ENCODE measurements at places on chromosomes 5 and 9. TPM values are rescaled to one million over a fixed set of nuclear protein-coding genes. Genes with fewer than 3 reads are reported as not detected.

OR1B1 gene
- total RNA-seq: not detected

CDC20B gene
- 0.28 TPM for total RNA-seq

NUTM2F gene
- not detected for total RNA-seq

GRXCR2 gene
- total RNA-seq: not detected

MORN5 gene
- not detected for total RNA-seq

ZDHHC11B gene
- 5.5 TPM for total RNA-seq

FOXD4L3 gene
- total RNA-seq: not detected

GRCh38 chr5:76457674-76458485 lies 54.8 kb downstream of the IQGAP2 start:
- no peak for DNase-seq

- peak; percentile 61 for DNase-seq
Measured at GRCh38 chr5:74579215-74579614, 61.3 kb downstream of the ENC1 start.

- DNase-seq: no peak
Measured at GRCh38 chr5:153516504-153517240, 26.2 kb downstream of the GRIA1 start.

DNA sequence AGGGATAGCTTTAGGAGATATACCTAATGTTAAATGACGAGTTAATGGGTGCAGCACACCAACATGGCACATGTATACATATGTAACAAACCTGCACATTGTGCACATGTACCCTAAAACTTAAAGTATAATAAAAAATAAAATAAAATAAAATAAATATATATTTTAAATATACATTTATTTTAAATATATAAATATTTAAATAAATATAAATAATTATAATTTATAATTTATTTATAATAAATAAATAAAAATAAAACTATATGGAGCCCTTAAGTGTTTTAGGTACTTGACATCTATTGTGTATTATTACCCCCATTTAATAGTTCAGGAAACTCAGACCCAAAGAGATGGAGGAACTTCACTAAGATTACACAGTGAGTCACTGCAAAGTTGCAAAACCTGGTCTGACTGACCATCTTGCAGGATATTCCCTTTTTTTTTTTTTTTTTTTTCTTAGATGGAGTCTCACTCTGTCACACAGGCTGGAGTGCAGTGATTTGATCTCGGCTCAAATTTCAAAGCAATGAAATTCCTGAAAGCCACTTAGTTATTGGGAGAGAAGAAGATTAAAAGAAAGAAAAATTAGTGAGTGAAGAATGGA lies 5.8 kb upstream of the C5orf52 start:
- no peak for DNase-seq

DNA sequence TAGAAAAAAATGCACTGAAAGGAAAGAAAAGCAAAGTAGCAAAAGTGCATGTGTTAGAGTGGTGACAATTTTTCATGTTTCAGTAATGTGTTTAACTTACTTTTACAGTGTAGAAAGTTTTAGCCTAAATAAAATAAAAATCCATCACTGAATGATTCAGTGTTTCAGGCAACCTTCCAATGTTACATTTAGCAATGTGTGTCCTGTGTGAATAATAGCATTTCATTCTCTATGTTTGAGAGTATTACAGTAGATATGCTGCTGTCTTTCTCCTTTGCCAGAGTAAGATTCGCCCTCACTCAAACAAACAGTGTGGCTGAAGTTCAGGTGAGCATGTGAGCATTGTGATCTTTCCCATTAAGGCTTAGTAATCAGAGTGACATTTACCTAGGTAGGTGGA lies 171.1 kb downstream of the TARS1 start:
- DNase-seq: no peak

DNA sequence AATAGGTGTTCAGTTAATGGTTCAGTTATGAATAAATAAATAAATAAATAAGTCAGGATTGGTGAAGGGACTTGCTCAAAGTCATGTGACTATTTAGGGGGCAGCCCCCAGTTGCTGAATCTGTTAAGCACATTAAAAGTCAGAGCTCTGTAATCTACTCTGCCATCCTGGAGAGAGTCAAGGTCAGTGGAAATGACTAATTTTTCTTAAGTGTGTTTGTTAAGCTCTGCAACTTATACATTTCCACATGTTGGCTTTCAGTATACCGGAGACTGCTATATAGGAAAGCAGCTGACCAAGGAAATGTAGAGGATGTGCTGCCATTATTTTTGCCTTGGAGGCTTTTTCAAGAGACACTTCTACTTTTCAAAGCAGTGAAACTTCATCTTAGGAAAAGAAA lies 57.9 kb downstream of the KIAA1958 start:
- DNase-seq: no peak

DNA sequence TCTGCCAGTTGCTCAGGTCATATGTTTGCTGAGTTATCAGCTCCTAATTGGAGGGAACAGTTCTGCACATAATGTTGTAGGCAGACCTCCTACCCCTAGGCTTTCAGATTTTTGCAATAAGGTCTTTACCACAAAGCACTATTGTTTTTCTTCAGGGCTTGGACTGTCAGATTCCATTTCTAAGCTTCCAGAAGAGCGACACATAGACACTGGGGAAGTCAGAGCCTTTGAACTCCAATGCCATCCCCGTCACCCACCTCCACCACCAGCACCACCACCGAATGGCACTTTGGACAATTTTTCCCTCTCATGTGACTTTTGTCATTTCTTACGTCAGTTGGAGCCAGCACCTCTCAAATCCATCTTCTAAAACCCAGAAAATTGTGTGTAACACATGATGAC lies 28.3 kb upstream of the SPRY4 start:
- DNase-seq: no peak

DNA sequence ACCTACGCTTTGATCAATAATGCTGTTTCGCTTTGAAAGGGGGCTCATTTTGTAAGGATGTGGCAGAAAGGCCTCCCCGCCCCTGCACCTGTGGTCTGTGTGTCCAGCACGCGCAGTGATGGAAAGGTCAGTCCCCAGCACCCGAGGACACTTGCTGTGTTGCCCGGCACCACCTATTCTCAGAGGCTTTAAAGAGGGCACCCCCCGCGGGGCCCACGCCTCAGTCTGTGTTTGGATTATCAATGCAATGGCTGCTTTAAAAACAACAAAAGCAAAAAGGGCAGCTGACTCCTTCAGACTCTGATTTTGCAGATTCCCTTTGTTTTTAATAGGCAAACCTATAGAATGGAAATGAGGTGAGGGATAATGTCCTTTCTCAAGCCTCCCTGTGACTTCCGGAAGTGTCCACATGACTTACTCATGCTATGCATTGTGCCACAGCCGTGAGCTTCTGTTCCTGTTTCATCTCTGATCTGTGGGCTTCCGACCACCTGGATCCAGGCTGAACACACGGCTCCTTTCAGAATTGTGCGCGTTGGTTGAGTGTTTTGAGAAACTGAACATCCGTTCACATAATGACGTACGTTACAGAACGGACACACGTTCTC lies 416.2 kb downstream of the IRX2 start:
- no peak for DNase-seq

DNA sequence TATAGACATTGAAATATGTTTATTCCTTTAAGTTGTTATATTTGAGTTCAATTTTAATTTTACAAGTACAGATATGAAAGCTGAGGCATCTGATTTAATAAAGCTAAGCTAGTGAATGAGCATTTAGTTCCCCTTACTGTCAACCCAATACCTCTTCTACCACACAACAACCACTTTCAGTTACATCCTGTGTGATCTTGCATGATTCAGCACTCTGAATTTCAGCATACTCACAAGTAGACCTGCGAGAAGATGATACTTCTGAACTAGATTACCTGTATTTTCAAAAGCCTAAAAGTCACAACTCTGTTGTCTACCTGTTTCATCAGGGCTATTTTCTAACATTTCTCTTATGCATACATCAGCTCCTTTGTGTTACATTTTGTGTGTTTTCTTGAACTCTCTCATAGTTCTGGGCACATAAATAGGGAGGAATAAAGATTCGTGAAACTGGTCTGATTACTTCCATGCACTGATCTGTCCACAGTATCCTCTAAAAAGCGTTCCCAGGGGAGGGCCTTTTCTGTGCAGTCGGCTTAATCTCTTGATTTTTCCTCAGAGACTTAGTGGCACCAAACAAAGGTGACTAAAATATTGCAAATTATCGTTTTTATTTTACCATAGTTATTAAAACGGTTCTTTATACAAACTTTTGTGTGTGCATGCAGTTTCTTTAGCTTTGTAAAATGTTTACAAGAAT lies 2025.5 kb upstream of the NUDT12 start:
- DNase-seq: no peak

GRCh38 chr9:91841591-91841990 lies 108.4 kb downstream of the ROR2 start:
- no peak for DNase-seq

DNA sequence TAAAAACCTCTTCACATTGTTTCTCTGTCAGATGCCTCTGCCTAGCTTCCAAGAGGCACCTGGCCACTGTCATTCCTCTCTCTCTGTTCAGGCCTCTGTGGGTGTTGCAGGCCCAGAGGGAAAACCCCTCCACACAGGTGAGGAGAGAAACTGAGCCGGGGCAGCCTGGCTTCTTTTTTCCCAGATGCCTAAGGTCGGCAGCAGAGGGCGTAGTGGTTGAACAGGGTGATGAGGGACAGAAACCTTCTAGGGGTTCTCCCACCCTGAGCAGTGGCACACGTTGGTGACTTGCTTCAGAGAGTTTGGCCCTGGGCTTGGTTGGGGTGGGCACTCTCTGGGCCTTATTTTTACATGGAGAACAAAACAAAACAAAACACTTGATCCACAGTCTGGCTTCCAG lies 12.2 kb downstream of the IL9 start:
- no peak for DNase-seq

DNA sequence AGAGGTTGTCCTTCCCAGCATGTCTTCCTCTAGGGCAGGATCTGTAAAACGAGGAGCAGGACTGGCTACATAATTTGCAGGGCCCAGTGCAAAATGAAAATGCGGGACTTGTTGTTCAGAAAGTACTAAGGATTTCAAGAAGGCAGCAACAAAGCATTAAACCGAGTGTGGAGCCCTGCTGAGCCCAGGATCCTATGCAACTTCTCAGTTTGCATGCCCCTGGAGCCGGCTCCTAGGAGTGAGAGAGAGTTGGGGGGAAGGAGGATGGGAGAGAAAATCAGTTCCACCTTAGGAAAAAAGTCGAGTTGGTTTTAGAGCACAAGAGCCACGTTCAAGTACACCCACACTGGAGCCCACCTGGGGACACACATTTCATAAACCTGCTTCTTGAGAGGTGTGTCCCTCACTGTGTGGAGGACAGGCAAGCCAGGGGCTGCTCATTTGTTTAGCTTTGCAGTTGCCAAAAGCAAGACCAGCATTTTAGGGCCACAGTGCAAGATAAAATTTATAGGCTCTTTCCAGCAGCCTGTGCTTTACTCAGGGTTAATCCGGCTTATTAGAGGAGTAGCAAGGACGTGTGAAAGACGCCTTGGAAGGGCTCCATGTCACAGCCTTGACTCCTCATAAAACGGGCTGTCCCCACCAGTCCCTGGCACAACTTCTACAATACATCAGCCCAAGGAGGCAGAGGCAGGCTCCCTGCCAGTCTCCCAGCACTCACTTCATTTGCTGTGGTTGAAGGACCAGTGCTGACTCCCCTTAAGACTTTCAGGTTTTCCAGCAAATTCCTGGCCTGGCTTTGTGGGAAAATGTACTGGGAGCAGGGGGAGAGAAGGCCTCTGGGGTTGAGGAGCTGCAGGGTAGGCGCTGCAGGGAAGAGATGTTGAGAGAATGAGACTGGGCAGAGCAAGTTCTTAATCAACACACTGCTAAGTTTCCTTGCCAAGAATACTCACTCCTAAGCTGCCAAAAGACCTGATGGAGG lies 159.7 kb upstream of the SEMA6A start:
- no peak for DNase-seq

- DNase-seq: no peak
Measured at GRCh38 chr5:147101659-147102369, 133.0 kb upstream of the STK32A start.

GRCh38 chr5:10701567-10702039 lies 59.4 kb downstream of the DAP start:
- DNase-seq: no peak

GRCh38 chr5:167307042-167307441 lies 984.4 kb upstream of the WWC1 start:
- no peak for DNase-seq

DNA sequence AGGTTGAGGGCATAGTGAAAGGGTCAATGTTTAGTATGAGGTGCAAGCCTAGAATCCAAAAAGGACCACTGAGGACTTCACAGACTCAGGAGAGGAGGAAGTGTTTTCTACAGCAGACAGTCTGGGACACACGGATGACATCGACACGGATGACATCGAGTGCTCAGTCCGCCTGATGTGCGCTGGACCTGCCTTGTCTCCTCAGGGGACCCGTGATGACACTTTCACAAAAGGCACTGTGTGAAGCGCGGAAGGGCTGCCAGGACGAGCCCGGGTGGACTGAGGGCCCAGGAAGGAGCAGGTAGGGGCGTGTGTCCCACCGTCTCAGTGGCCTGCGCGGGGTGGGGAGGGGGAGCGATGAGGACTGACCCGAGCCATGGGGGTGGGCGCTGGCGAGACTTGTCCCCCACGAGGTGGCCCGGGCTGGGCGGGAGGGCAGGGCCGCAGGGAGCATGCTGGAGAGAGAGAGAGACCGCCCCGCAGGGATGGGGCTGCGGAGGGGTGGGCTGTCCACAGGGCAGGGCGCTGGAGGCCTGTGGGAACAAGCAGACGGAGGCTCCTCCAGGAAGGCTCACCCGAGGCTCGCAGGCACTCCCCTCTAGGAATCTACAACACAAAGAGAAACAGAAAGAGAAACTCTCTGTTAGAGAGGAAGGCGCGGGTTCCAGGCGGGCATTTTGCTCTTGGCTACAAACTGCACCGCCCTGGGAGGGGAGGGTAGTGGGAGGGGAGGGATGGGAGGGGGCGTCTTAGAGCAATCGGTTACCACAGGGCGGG lies 54.9 kb downstream of the USP20 start:
- DNase-seq: no peak

DNA sequence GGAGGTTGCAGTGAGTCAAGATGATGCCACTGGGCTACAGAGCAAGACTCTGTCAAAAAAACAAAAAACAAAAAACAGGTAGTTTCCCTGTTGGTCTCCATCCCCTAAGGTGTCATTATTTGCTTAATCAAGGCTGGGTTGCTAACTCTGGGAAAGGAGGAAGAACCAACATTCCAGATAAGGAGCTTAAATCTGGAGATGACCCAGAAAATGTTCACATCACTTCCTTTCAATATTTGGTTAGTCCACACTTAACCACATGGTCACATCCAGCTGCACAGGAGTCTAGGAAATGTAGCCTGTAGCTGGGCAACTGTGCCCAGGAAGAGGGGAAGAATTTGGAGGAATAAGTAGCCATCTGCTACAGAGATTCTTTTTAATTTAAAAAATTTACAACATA lies 25.9 kb upstream of the MEGF9 start:
- DNase-seq: no peak

GRCh38 chr9:36492865-36493264 lies 79.8 kb upstream of the MELK start:
- peak; percentile 66 for DNase-seq

DNA sequence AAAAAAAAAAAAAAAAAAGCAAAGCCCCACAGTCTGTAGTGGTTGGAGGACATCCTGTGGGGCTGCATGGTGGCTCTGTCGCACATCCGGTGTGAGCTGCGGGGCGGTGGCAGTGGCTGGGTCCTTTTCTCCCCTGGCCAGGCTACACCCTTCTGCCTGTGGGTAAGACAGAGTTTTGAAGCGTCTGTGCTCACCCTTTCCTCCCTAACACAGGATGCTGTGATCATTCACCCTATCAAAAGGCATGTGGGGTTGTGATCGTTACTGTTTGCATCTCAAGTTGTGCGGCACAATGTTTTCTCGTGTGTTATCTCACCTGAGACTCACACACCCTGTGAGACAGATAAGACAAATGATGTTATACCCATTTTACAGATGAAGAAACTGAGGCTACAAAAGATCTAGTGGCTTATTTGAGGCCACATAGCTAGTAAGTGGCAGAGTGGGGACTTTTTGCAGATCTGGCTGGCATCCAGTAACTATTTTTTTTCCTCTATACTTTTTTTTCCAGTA lies 17.5 kb downstream of the IRF1 start:
- peak; percentile 88 for DNase-seq
